ENCODE measurements at places on chromosomes 6 and 20.

DNA sequence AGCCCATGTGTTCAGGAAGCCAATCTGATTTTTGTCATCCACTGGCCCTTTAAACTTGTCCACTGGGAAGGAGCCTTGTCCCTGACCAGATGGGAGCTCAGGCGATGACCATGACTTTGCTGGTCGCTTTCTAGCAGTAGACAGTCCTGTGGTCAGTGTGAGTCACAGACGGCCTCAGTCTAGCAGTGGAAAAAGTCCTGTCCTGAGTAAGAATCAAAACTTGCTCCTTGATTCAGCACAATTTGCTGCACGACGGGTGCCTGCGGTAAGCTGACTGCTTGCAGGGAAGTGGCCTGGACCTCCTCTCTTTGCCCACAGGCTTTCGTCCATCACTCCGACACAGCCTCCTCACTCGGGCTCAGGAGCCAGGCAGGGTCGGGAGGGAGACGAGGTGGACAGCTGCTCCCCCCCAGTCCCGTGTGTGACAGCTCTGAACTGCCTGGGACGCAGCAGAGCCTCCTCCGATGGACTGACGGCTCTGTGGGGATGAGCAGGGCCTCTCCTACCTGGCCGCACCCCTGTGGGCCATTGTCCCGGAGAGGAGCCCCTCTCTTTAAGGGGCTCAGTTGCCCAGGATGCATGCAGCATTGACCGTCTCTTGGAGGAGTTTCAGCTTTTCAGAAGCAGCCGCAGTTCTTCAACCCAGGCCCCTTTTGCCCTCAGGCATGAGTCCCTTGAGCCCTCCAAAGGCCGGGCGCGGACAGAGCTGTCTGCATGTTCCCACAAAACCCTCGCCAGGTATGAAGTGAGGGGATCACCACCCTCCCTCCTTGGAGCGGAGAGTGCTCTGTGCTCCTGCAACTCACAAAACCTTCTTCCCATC lies 209.2 kb downstream of the ANKRD60 start:
- no peak for DNase-seq

DNA sequence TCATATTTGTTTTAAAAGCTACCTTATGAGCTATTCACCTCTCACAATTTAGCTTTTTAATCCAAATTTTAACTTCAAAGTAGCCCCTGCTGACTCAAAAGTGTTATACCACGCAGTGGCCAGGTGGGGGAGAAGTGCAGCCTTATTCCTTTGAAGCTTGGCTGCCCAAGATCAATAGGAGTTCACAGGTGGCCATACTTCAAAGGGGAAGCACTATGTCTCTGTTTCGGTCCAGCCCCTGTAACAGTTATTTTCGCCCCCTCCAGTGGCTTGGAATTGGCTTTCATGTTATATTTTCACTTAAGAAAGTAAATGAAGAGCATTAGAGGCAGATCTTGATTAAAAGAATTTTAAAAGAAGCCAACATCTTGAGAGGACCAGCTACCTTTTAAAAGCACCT lies 608.4 kb downstream of the EPHA7 start:
- no peak for DNase-seq

GRCh38 chr20:33689973-33690372 lies 3.8 kb upstream of the E2F1 start:
- no peak for DNase-seq

DNA sequence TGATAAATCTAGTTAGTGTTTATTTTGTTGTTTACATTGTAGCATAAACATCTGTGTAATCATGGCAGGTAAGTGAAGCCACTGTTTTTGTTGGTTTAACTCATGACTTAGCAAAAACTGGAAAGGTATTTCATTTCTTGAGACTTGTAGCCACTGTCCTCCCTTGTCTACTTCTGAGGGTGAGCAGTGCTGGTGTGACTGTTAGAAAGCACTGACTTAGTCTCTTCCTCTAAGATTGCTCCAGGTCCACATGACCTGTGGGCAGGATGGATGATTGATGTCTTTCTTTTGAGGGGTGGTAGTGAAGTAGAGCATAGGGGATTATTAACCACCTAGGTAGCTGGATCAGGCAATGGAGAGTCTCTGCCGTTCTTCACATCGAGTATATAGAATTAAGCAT lies 203.8 kb downstream of the ARID1B start:
- DNase-seq: no peak

DNA sequence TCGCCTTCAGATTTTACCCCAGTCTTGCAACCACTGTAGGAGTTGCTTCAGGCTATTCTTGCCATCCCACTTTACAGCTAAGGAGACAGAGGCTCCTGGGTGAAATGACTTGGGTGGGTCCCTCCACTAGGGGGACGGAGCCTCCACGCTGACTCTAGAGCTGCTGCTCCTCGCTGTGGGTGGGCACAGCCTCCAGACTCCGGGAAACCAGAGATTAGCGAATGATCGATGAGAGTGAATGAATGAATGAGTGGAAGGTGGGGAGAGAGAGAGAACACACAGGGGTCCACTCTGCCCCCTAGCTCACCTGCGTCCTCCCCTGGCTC lies 10.4 kb downstream of the ZBP1 start:
- DNase-seq: no peak

GRCh38 chr6:43931201-43931600 lies 161.2 kb downstream of the VEGFA start:
- no peak for DNase-seq

GRCh38 chr6:77415706-77416105 lies 47.6 kb downstream of the HTR1B start:
- DNase-seq: no peak

DNA sequence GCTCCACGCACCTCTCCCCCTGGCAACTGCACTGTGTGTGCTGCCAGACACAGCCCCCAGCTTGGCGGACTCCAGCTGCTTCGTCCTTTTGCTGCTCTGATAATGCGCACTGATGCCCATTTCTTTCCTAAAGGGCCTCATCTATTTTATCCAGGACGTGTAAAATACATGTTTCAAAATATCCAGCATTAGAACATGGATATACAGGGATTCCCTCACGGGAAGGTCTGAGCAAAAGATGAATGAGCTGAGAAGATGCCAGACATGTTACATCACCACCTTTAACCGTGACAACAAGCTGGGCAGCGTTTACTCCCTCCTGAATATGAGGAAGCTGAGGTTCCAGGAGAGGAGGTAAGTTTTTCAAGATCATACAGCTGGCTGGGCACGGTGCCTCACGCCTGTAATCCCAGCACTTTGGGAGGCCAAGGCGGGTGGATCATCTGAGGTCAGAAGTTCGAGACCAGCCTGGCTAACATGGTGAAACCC lies 32.8 kb downstream of the TNXB start:
- no peak for DNase-seq

- no peak for DNase-seq
Observed at GRCh38 chr6:151807513-151808370, at the start of gene ESR1. Gene ESR1, plus strand, starts transcription at chr6:151807682. Its CDS starts 231 bp downstream, at chr6:151807913.

DNA sequence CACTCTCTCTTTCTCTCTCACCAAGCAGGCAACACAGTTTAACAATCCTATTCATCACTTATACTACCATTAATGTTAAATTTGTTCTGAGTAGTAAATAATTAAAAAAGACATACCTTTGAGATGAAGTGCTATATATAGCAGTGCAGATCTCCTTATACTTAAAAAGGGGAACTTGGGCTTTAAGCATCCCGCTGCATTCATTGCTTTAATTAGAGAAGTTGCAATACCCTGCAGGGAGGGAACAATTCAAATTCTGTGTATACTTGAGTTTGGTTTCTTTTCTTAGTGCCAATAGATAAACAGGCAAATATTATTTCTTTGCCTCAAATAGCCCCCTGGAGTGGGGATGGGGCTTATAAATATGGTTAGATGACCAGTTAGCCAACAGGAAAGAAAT lies 10.8 kb upstream of the ZBTB24 start:
- no peak for DNase-seq

- no peak for DNase-seq
Observed at GRCh38 chr20:16710781-16711180, 19.0 kb upstream of the SNRPB2 start.

GRCh38 chr6:2110504-2110903 lies 134.9 kb downstream of the GMDS start:
- DNase-seq: no peak

DNA sequence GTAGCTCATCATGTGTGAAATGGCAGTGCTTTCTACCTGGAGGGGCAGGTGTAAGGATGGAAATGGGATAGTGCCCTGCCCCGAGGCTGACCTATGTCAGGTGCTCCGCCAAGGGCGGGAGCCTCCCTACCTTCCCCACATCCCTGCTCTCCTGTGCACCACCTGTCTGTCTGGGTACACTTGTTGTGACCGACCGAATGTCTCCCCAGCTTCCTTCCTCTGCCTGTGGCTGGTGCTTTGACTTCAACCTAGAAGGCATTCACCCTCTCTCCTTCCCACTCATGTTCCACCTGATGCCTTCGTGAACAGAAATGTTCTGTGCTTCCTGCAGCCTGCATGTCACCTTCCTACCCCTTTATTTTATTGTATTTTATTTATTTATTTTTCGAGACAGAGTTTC lies 114.8 kb downstream of the SCML4 start:
- DNase-seq: no peak

GRCh38 chr6:5096482-5096881 lies 11.3 kb downstream of the PPP1R3G start:
- DNase-seq: no peak

GRCh38 chr20:60586269-60587050 lies 628.2 kb downstream of the CDH26 start:
- peak; percentile 41 for DNase-seq

- DNase-seq: no peak
Observed at GRCh38 chr20:5148581-5148980, 21.8 kb downstream of the CDS2 start.

DNA sequence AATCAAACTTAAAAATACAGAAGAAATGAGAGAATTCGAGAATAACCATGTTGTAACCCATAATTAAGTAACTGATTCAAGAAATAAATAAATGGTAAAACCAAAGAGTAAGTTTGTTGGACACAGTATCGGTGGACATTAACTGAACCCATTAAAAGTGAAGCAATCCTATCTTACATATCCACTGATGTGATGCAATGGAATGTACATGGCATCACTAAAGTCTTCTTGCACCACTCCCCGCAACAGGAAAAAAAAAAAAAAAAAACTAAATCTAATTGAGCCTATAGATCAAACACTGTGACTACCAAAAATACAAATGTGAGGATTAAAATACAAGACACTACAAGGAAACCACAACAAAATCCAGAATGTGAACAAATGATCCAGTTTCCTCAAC lies 7.9 kb downstream of the SNX14 start:
- DNase-seq: no peak

- peak; percentile 72 for DNase-seq
Observed at GRCh38 chr20:62875419-62876361, 14.1 kb upstream of the TCFL5 start.

DNA sequence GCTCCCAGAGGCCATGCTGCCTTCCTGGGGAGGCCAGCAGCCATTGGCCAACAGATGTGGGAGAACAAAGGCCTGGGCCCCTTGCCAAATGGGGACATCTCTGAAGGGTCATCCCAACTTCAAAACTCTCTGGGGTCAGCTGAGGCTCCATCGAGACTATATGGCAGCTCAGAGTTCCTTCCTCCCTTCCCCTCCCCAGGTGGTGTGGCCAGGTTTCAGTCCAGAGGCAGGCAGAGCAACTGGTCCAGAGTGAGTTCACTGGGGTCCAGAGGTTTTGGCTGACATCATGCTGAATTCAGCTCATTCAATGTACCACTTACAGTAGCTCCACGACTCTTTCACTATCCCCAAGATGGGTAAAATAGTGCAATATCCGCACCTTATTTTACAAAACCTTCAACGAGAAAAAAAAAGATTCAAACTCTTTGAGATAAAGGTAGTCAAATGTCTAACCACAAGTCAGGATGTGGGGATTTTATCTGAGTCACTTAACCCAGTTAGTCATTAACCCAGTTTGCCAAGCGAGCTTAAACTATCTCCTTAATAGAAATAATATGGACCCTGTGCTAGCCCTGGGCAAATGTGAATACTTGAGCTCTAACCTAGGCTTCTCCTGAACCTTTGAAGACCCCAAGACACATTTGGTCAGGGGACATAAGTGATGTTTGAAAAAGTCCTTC lies 108.4 kb upstream of the PLEKHG1 start:
- DNase-seq: no peak

GRCh38 chr6:1561355-1561754 lies 48.4 kb upstream of the FOXC1 start:
- DNase-seq: no peak

DNA sequence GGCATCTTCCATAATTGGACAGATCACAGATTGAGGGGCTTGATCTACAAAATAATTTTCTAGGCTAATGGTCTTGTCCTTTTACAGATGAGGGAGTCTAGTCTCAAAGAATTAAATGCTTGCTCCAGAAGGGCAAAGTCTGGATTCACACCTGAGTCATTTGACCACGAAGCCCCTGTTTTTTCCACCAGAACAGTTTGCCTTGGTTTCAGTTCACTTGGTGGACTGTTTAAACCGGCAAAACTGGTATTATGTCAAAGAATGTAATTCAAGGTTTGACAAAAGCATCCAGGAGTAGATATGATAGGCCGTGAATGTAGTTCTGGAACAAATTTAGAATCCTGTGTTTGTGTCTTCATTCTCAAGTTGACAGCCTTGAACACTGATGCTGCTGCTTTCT lies 3.3 kb downstream of the MYO6 start:
- no peak for DNase-seq

DNA sequence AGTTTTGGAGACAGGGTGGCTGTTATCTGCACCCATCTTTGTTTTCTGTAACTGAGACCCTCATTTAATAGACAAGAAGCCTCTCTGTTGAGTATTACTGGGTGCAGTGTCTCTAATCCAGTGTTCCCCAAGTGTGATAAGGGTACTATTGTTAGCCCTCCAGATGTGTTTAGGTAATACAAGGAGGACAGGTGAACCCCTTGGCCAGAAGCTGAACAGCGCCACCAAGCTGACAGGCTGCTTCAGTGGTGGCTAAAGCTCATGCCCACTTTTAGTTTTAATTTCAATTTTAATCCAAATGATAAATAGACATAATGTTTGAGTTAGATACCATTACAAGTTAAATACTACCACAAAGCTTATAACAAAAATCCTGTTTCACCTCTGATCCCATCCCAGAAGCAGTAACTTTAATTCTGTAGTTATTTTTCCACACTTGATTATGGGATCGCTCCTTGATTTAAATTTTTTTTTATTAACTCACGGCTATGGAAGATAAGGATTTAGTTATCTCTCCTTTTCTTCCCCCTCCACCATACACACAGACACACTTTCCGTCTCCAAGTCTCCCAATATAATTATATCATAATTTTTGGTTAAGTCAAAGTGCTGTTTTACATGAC lies 8.4 kb upstream of the STK35 start:
- no peak for DNase-seq

GRCh38 chr20:58481481-58482021 lies 33.6 kb downstream of the APCDD1L start:
- no peak for DNase-seq

GRCh38 chr6:52517502-52518278 lies 59.2 kb downstream of the TRAM2 start:
- DNase-seq: peak; percentile 76

DNA sequence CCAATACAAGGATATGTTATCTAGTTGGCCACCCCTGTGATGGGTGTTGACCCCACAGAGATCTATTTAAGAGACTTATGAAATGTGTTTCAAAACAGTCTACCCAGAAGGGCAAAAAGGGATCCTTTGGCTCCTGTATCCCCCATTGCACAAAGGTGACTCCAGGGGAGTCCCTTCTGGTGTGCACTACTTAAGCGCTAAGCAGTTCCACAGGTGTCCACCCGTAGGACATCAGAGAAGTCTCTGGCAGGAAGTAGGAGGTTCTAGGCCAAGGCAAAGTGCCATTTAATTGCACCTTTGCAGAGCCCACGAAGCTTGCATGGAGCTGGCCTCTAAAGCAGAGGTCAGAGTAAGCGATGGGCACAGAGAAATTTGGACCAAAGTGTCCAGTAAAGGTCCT lies 147.7 kb downstream of the MRPL14 start:
- no peak for DNase-seq

GRCh38 chr6:10323018-10323417 lies 91.9 kb downstream of the TFAP2A start:
- DNase-seq: no peak

GRCh38 chr6:55286824-55287223 lies 40.4 kb upstream of the GFRAL start:
- no peak for DNase-seq

Data from DMS 273 treated with DMSO at 0.1 percent for 48 hours (cell line).